B cell (primary cell): ENCODE measurements at places on chromosomes 7 and 10.

DNA sequence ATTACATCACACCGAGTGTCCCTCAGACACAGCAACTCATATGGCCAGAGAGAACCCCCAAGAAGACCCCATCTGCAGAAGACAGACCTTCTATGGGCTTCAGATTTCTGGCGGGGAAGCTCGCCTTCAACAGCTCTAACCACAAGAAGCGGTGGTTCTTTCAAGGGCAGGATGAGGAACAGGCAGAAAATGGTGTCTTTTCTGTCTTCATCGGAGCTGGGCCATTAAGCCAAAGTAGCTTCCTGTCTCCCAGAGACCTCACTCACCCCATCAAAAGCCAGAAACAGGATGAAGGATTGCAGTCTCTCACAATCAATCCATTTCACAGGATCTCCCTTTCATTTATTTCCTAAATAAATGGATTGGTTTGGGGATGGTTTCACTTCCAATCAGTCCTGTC, 149.1 kb downstream of the HERPUD2 start:
- H3K4me3 ChIP-seq: no peak overlapping the region
- no peak overlapping the region for H3K27ac ChIP-seq
- no peaks in the 10 kb centered on the region for H3K4me1 ChIP-seq
- peaks cover 3% of the 10 kb centered on the region for H3K27me3 ChIP-seq

DNA sequence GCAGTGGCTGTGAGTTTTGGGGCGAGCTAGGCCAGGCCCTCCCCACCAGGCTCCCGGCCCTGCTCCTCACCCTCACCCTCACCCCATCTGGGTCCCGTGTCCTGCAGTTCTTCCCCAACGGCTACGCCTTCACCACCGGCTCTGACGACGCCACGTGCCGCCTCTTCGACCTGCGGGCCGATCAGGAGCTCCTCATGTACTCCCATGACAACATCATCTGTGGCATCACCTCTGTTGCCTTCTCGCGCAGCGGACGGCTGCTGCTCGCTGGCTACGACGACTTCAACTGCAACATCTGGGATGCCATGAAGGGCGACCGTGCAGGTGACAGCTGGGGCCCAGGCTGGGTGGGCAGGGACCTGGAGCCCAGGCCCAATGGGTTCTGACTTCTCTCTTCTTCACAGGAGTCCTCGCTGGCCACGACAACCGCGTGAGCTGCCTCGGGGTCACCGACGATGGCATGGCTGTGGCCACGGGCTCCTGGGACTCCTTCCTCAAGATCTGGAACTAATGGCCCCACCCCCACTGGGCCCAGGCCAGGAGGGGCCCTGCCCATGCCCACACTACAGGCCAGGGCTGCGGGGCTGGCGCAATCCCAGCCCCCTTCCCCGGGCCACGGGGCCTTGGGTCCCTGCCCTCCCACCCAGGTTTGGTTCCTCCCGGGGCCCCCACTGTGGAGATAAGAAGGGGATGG, 4.9 kb downstream of the GNB2 start:
- H3K4me3 ChIP-seq: no peak overlapping the region
- peak; percentile 51 for DNase-seq

DNA sequence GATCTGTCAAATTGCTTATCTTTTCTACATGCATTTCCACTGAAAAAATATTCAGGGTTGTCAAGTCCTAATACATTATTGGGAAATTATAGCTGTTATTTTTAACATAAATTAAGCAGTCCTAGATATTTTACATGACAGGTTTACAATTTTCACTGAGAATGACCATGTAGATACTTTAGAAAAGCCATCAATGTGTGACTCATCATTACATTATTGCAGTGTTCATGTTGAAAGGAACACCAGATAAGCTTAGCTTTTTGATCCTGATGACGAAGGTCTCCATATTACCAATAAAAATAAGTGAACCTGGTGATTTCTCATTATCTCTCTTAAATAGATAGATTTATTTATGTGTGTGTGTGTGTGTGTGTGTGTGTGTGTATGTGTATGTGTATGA, 529.5 kb upstream of the PCDH15 start:
- no peaks in the 10 kb centered on the region for H3K27me3 ChIP-seq
- no peaks in the 10 kb centered on the region for H3K4me1 ChIP-seq
- no peak for DNase-seq
- H3K36me3 ChIP-seq: no peaks in the 10 kb centered on the region
- H3K4me3 ChIP-seq: no peak overlapping the region

- H3K36me3 ChIP-seq: no peaks in the 10 kb centered on the region
- peak overlapping the region; percentile 72 for H3K4me3 ChIP-seq
- H3K27ac ChIP-seq: peak overlapping the region; percentile 87
- peaks cover 24% of the 10 kb centered on the region for H3K4me1 ChIP-seq
- no peak for DNase-seq
Observed at GRCh38 chr7:96322373-96322695, 436 bp upstream of the SLC25A13 start.

- H3K27me3 ChIP-seq: no peaks in the 10 kb centered on the region
- H3K4me1 ChIP-seq: peaks cover 61% of the 10 kb centered on the region
- H3K4me3 ChIP-seq: no peak overlapping the region
- H3K27ac ChIP-seq: no peak overlapping the region
- no peak for DNase-seq
- H3K36me3 ChIP-seq: no peaks in the 10 kb centered on the region
Observed at GRCh38 chr7:50153148-50153547, 60.1 kb upstream of the ZPBP start.

GRCh38 chr7:139661903-139662302, 115.9 kb downstream of the HIPK2 start:
- DNase-seq: no peak
- no peak overlapping the region for H3K4me3 ChIP-seq
- no peaks in the 10 kb centered on the region for H3K4me1 ChIP-seq
- no peaks in the 10 kb centered on the region for H3K36me3 ChIP-seq
- H3K27ac ChIP-seq: no peak overlapping the region

DNA sequence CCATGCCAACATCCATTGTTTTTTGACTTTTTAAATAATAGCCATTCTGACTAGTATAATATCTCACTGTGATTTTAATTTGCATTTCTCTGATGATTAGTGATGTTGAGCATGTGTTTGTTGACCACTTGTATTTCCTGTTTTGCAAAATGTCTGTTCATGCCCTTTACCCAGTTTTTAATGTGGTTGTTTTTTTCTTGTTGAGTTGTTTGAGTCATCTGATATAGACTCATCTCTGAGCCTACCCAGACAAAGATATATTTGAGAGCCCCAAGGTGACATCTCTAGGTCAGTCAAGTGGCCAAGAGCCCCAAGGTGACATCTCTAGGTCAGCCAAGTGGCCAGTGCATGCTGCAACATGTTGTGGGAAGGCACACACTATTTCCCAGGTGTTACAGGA, 224.7 kb downstream of the HECW1 start:
- no peak for DNase-seq
- no peaks in the 10 kb centered on the region for H3K36me3 ChIP-seq
- no peaks in the 10 kb centered on the region for H3K27me3 ChIP-seq
- H3K27ac ChIP-seq: no peak overlapping the region
- H3K4me1 ChIP-seq: no peaks in the 10 kb centered on the region

GRCh38 chr7:49522111-49522510, 251.3 kb upstream of the VWC2 start:
- H3K27me3 ChIP-seq: no peaks in the 10 kb centered on the region
- H3K4me3 ChIP-seq: no peak overlapping the region
- H3K27ac ChIP-seq: no peak overlapping the region
- no peaks in the 10 kb centered on the region for H3K4me1 ChIP-seq
- DNase-seq: no peak

DNA sequence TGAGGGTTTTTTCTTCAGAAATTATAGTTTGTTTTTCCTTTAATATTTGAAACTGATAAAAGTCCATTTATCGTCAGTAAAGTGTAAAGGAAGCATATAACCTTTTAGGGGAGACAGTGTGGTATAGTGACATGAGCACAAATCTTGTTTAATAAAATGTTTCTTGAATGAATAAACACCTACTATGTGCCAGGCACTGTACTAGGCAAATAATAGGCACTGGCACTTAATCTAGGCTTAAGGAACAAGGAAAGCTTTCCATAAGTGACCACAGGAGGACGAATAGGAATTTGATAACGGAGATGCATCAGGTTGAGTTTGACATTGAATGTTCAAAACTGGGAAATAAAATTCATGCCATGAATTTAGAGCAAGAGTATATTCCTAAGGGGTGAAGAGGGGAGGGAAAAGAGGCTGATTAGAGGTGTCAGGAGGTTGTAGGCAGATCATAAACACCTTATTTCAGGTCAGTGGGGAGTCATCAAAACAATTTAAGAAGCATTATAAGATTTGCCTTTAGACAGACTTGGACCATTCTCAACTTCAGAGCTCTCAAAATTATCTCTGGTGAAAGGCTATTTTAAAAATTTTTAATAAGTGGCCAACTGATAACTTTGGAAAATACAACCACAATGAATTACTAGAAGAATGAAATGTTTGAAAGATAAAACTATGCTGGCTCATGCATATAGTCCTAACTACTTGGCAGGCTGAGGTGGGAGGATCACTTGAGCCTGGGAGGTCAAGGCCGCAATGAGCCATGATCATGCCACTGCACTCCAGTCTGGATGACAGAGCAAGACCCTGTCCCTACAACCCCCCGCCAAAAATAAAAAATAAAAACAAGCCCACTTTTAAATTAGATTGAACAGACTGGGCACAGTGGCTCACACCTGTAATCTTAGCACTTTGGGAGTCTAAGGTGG, 22.4 kb downstream of the RALA start:
- H3K27me3 ChIP-seq: no peaks in the 10 kb centered on the region
- no peak for DNase-seq
- H3K27ac ChIP-seq: no peak overlapping the region
- H3K36me3 ChIP-seq: no peaks in the 10 kb centered on the region
- H3K4me1 ChIP-seq: no peaks in the 10 kb centered on the region

DNA sequence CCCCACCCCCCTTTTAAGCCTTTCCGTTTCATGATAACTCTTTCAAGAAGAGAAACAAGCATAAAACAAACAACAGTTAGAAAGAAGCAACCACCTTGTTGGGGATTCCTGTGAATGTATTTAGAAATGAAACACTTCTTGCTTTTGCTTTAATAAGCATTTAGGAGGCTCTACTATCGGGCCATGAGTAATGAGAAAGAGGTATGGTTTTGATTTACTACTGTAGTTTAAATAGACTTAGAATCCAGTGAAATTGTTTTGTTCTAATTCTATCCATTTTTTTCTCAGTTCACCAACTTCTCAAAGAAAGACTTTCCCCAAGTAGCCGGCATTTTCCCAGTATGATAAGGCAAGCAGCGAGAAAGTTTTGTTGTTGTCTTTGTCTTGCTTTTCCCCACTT, 168.7 kb upstream of the HABP2 start:
- peaks cover 17% of the 10 kb centered on the region for H3K4me1 ChIP-seq
- H3K36me3 ChIP-seq: no peaks in the 10 kb centered on the region
- H3K27me3 ChIP-seq: no peaks in the 10 kb centered on the region
- H3K27ac ChIP-seq: no peak overlapping the region
- no peak overlapping the region for H3K4me3 ChIP-seq

DNA sequence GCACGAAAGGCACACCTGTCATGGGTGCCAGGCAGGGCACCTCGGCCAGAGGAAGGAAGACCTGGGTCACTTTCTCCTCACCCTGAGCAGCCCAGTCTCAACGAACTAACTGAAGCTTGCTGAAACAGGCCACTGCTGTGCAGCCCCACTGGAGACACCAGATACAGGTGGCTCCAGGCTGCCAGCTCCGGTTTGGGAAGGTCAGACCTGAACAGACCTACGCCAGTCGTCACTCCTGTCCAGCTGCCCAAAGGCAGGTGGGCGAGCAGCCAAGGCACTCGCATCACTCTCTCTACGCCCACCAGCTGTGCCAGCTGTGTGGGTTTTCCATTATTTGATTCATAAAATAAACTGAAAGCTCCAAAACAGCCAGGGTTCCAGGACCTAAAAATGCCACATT, 256.1 kb downstream of the ZMYND11 start:
- no peaks in the 10 kb centered on the region for H3K4me1 ChIP-seq
- no peaks in the 10 kb centered on the region for H3K27me3 ChIP-seq
- no peaks in the 10 kb centered on the region for H3K36me3 ChIP-seq
- no peak overlapping the region for H3K4me3 ChIP-seq
- no peak for DNase-seq

DNA sequence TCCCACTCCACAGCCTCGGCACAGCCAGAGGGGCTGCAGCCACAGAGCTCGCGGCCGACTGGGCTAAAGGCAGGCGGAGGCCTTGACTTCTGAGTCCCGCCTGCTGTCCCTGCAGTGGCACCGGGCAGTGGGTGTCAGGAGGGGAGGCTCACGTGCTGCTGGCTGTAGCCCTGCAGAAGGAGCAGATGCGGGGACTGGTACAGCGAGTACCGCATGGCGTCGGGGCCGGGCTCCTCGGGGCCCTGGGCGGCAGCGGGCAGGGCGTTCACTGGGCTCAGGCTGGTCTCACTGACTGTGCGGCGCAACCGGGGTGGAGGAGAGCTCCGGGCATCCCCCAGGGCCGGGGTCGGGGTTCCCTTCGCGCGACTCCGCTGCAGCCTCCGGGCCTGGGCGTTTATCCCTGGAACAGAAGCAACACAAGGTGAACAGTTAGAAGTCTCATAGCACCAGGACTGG, 25.6 kb downstream of the PAPOLB start:
- H3K4me1 ChIP-seq: no peaks in the 10 kb centered on the region
- no peak overlapping the region for H3K4me3 ChIP-seq
- no peak for DNase-seq
- H3K36me3 ChIP-seq: no peaks in the 10 kb centered on the region

GRCh38 chr10:79349072-79349491, 1.8 kb downstream of the PPIF start:
- peak overlapping the region; percentile 92 for H3K27ac ChIP-seq
- no peaks in the 10 kb centered on the region for H3K27me3 ChIP-seq
- no peaks in the 10 kb centered on the region for H3K36me3 ChIP-seq
- no peak for DNase-seq
- H3K4me1 ChIP-seq: peaks cover 22% of the 10 kb centered on the region

GRCh38 chr10:5413012-5413938, 918 bp downstream of the NET1 start:
- H3K27ac ChIP-seq: no peak overlapping the region
- peak overlapping the region; percentile 62 for H3K4me3 ChIP-seq
- H3K4me1 ChIP-seq: peaks cover 8% of the 10 kb centered on the region

DNA sequence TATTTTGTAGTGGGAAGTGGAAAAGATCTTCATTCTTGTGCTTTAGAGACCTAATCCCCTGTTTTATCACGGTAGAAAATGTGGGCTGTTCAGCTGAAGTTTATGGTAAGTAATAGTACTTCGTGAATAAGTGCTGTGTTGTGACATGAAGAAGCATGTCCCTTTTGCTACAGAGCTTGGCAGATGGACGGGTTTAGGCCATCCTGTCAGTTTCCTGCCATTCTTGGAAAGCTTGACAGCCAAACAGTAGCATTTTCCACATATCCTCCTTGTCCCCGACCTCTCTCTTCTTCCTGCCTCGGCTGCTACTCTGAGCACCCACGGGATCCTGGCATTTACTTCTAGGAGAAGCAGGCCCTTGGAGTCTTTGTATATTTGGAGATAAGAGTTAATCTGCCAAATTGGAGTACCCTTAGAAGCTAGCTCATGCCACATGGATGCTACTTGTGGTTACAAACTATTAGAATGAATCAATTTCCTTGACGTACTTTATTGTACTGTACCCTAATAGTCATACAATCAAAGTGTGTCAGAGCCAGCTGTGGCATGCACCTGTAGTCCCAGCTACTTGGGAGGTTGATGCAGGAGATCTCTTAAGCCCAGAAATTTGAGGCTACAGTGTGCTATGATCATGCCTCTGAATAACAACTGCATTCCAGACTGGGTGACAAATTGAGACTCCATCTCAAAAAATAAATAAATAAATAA, 39.2 kb downstream of the PNLIPRP3 start:
- H3K4me1 ChIP-seq: no peaks in the 10 kb centered on the region
- no peaks in the 10 kb centered on the region for H3K36me3 ChIP-seq
- H3K4me3 ChIP-seq: no peak overlapping the region
- no peaks in the 10 kb centered on the region for H3K27me3 ChIP-seq
